ENCODE measurements at places on chromosomes 12 and 14.

GRCh38 chr14:96231526-96232130 lies 24.4 kb upstream of the BDKRB1 start:
- DNase-seq: no peak

DNA sequence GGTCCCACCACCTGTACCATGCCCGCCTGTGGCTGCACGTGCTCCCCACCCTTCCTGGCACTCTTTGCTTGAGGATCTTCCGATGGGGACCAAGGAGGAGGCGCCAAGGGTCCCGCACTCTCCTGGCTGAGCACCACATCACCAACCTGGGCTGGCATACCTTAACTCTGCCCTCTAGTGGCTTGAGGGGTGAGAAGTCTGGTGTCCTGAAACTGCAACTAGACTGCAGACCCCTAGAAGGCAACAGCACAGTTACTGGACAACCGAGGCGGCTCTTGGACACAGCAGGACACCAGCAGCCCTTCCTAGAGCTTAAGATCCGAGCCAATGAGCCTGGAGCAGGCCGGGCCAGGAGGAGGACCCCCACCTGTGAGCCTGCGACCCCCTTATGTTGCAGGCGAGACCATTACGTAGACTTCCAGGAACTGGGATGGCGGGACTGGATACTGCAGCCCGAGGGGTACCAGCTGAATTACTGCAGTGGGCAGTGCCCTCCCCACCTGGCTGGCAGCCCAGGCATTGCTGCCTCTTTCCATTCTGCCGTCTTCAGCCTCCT lies 1.1 kb downstream of the INHBE start:
- peak; percentile 54 for DNase-seq

DNA sequence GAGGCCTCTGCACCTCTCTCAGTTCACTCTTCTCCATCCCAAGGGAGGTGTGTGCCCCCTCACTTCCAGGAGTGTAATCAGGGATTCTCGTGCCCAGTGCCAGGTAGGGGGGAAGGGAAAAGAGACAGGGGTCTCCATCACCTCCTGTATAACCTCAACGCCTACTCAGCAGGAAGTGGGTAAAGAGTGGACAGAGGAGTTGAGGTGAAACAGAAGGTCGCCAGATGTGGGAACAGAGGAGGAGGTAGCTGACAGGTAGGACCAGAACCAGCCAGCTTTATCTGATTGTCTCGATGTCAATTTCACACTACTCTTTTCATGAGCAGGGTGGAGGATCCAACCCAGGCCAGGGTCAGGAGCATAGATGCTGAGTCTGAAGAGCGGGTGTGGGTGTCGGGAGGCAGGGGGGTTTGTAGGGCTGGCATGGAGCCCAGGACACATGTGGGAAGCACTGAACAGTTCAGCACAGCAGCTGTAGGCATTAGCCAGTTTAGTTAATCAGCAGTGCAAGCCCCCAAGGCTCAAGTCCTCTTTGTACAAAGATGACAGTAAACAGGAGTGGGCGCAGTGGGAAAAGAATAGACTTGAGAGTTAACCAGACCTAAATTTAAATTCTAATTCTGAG lies 213.5 kb downstream of the PELI2 start:
- DNase-seq: peak; percentile 62

DNA sequence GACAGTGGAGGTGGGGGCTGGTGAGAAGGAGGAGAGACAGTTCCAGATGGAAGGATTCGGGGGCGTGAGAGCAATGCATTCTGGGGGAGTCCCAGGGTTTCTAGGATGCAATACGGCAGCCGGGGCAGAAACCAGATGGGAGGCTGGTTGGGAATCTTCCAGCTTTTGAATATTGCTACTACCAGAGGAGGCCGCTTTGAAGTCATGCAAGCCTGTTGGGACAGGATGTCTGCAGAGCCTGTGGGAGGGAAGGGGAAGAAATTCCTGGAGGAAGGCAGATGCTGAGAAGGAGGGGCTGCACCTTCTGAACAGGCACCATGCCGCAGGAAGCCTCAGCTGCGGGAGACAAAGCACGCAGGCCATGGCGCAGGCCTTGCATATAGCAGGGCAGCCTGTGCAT lies 105.4 kb downstream of the APAF1 start:
- DNase-seq: no peak

DNA sequence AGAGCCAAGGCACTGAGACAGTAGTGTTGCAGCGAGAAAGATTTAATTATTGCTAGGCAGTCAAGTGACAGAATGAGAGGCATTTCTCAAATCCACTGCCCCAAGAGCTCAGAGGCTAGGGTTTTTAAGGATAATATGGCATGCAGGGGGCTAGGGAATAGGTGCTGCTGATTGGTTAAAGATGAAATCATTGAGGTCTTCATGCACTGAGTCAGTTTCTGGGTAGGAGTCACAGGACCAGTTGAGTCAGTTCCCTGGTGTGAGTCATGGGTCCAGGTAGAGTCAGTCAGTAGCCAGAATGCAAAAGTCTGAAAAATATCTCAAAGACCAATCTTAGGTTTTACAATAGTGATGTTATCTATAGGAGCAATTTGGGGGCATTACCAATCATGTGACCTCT lies 323.8 kb downstream of the RGS6 start:
- DNase-seq: no peak

- DNase-seq: no peak
Observed at GRCh38 chr12:105443802-105444652, 113.5 kb downstream of the C12orf75 start.

GRCh38 chr12:110345176-110345661 lies 58.3 kb downstream of the ANAPC7 start:
- no peak for DNase-seq

GRCh38 chr12:67741270-67741669 lies 92.7 kb downstream of the DYRK2 start:
- DNase-seq: no peak

DNA sequence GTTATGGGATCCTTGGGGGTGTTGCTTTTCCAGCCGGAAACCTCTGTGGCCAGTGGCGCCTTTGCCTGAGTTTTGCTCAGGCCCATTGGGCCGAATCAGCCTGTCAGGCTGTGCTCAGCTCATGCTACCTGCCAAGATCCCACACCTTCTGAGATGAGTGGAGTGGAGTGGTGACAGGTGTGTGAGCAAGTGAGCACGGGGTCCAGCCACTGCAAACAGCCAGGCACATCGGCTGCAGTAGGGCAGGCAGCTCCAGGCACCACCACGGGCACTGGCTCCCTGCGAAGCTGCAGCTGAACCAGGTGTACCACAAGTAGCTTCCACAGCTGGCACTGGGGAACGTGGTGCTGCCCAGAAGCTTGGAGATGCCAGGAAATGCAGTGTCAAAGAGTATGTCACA lies 21.1 kb upstream of the WDR89 start:
- no peak for DNase-seq

DNA sequence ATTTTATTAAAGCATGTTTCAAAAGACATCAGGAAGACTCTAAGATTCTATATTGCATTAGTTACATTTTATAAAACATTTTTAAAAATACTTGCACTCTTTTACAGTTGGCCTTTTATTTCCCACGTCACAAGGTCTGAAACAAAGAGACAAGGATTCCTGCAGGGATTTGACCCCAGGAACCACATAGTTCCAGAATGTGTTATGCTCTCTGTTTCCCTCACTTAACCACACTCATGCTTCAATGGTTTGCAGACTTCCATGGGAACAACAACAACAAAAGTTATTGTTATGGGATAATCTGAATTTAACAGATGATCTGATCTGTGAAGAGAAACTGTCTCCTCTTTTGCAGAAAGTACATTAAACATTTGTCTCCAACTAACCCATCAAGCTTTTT lies 104.3 kb upstream of the PPFIA2 start:
- DNase-seq: no peak

DNA sequence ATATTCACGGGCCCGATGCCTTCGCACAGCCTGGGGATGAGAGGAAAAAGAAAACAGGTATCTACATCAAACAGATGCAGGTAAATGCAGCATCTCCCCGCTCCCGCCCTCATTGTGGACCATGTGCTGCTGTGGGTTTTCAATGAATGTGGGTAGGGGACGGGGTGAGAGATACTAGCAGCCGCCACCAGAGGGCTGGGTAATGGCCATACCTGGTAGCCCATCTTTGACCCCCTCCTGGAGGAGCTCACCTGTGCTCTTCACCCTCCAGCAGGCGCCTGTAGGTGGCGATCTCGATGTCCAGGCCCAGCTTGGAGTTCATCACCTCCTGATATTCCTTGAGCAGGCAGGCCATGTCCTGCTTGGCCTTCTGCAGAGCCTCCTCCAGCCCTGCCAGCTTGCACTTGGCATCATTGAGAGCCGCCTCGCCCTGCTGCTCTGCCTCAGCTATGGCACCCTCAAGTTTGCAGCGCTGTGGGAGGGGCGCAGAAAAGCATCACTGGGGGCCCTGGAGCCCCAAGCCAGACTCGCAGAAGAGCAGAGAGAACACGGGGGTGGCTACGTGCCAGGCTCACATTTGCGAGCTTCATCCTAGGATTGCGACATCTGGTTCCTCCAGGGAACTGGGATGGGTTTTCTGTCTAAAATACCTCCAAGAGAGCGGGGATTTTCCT lies 10.2 kb downstream of the KRT82 start:
- no peak for DNase-seq

- DNase-seq: no peak
Observed at GRCh38 chr12:48110691-48111311, 4.9 kb upstream of the SENP1 start.

DNA sequence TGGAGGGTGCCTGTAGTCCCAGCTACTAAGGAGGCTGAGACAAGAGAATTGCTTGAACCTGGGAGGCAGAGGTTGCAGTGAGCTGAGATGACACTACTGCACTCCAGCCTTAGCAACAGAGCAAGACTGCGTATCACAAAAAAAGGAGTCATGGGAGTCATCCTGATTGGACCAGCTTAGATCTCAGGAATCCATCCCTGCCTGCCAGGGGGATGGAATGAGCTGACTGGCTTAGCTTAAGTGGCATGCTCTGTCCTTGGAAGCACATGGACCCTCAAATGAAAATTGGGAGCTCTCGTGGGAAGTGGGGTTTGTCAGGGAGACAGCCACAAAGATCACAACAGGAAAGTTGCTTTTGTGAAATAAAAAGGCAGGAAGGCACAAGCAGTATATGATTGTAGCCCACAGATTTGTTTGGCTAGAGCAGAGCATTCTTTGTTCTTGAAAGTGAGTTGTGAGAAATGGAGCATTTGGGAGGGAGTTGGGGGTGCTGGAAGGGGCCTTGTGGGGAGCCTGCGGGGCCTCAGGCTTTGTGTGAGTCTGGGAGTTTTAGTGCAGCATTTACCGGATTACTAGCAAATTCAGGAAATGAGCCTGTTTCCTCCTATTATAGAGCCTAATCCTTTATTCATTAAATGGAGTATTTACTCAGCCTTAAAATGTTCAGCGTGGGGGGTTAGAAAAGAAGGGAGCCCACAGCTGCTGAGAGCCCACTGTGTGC lies 30.7 kb downstream of the DGLUCY start:
- peak; percentile 46 for DNase-seq

DNA sequence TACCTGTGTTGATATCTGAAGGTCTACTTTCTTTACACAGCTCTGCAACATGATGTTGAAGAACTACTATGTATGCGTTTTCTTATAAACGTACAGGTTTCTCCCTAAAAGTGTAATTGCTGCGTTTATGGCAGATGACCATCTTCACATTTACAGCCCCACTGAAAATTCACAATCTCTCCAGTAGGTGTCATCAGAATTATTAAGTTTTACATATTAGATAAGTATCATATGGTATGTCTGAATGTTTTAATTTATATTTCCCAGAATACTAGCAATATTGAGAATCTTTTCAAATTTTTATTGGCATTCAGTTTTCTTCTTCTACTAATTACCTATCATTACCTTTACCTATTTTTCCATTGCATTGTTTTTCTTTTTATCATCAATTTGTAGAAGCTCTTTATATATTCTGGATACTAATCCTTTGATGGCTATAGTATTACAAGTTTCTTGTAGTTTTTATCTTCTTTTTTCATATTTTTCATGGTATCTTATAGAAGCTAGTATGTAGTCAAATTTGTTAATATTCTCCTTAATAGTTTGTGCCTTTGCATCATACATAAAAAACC lies 123.5 kb downstream of the CAPZA3 start:
- DNase-seq: no peak

DNA sequence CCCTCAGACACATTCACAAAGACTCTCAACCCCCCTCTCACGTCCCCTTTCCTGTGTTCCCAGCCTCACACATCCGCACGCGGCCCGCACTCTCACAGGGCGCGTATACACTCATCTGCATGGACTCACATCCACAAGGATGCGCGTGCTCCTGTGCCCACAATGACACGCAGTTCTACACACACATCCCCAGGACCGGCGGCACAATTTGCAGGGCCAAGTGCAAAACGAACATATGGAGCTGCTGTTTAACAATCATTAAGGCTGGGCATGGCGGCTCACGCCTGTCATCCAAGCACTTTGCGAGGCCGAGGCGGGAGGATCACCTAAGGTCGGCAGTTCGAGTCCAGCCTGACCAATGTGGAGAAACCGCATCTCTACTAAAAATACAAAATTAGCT lies 36.4 kb upstream of the EML1 start:
- no peak for DNase-seq

DNA sequence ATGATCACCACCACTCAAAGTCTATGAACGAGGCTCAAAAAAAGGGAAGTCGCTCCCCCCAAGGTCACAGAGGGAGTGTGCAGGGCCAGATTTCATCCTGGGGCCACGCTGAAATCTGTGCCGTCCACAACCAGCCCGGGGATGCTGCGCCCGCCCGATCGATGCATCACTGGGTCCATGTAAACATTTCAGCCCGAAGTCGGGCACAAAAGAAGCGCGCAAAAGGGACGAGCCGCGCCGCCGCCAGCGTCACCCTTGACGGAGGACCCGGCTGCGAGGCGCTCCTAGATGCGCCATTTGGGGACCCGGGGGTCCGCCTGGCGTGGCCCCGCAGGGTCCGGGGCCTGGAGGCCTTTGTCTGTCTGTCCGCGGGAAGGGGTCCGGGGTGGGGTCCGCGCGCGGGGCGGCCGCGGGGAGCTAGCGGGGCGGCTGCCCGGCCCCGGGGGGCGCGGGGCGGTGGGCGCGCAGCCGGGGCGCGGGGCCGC lies 503 bp downstream of the FBXO21 start:
- DNase-seq: peak; percentile 54

- DNase-seq: no peak
Observed at GRCh38 chr14:99064262-99064954, 207.6 kb downstream of the BCL11B start.

Data from cardiac muscle cell (in vitro differentiated cells and primary cell).